ENCODE measurements at places on chromosomes 5 and 9. TPM values are rescaled to one million over a fixed set of nuclear protein-coding genes. Genes with fewer than 3 reads are reported as not detected.

ISL1 gene
- not detected for total RNA-seq

DBH gene
- not detected for total RNA-seq

ADAMTSL2 gene
- total RNA-seq = not detected

OR1J2 gene
- total RNA-seq = not detected

GRCh38 chr9:3136686-3137346 is 292.9 kb upstream of the PUM3 start:
- no peaks in the 10 kb centered on the region for H3K4me1 ChIP-seq
- H3K27me3 ChIP-seq = no peaks in the 10 kb centered on the region
- no peak overlapping the region for H3K4me3 ChIP-seq
- no peak for DNase-seq

CFAP90 gene
- total RNA-seq = not detected

DNA sequence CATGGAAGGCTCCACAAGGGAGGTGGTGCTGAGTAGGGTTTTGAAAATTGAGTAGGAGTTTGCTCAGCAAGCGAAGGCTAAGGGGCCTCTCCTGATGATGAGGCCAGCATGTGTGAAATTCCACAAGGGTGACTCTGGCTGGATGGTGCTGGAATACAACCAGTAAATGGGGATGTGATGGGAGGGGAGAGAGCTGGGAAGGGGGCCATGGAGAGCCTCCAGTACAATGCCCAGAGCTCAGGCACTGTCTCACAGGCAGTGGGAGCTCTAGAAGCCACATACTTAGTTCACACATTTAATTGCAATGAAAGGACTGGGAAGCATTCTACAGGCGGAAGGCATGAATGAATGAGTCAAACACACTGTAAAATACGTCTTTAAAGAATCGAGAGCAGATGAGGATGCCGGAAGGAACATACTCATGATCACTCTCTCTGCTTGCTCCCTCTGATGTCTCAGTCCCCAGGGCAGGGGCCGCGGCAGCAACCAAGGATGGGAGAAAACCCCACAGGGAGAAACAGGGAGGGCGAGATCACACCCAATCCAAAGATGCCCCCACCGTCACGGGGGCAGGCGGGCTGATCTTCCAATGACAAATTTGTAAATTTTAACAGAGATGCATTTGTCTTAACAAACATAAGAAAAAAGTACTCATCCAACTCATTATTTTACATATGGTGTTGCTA is 261.0 kb downstream of the NSG2 start:
- no peaks in the 10 kb centered on the region for H3K36me3 ChIP-seq
- no peak overlapping the region for H3K4me3 ChIP-seq
- H3K27ac ChIP-seq = no peak overlapping the region
- peaks cover 65% of the 10 kb centered on the region for H3K27me3 ChIP-seq
- no peak for DNase-seq
- peaks cover 5% of the 10 kb centered on the region for H3K4me1 ChIP-seq

ARHGAP26 gene
- 1.1 TPM for total RNA-seq

TAF7 gene
- total RNA-seq = 71.2 TPM

DNA sequence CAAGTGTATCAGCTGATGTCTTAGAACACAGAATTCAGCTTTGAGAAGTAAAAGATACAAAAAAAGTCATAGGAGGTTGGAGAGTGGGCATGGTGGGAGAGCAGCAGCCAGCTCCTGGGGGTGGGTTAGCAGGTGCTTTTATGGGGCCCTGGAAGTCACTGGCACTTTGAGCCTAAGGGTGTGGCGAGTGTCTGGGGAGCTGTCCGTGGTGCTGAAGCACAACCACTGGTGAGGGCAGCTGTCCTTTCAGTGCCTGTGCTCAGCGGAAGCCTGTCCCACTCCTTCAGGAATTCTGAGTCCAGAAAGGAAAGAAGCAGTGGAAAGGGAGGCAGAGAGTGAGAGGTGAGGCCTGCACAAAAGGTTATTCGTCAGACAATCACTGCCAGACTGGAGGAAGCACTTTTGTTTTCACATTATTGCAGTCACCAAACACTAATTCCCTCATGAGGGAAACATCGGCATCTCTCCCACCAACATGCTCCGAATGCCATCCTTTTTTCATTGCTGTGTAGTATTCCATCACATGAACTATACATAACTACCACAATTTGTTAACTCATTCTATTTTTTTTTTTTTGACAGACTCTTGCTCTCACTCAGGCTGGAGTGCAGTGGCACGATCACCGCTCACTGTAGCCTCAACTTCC is 59.4 kb upstream of the RAPGEF1 start:
- H3K27ac ChIP-seq = no peak overlapping the region
- H3K4me1 ChIP-seq = no peaks in the 10 kb centered on the region
- DNase-seq = peak; percentile 73
- no peaks in the 10 kb centered on the region for H3K36me3 ChIP-seq

LEAP2 gene
- total RNA-seq = 2.0 TPM

TMEM8B gene
- 2.2 TPM for total RNA-seq

- DNase-seq = no peak
- no peaks in the 10 kb centered on the region for H3K4me1 ChIP-seq
- no peaks in the 10 kb centered on the region for H3K27me3 ChIP-seq
- no peak overlapping the region for H3K27ac ChIP-seq
- H3K36me3 ChIP-seq = no peaks in the 10 kb centered on the region
- H3K4me3 ChIP-seq = no peak overlapping the region
These were observed 237.9 kb downstream of the SLF1 start for GRCh38 chr5:94856257-94856800.

BTNL9 gene
- total RNA-seq = 50.7 TPM

- H3K36me3 ChIP-seq = no peaks in the 10 kb centered on the region
- H3K4me3 ChIP-seq = no peak overlapping the region
- H3K27ac ChIP-seq = no peak overlapping the region
- H3K4me1 ChIP-seq = no peaks in the 10 kb centered on the region
These were observed 103.4 kb downstream of the GDNF start for GRCh38 chr5:37736397-37736796.

CDH12 gene
- total RNA-seq = 1.4 TPM

CCDC152 gene
- total RNA-seq = 5.1 TPM

- H3K36me3 ChIP-seq = peaks cover 87% of the 10 kb centered on the region
- no peak overlapping the region for H3K4me3 ChIP-seq
- peak overlapping the region; percentile 95 for H3K27ac ChIP-seq
- no peaks in the 10 kb centered on the region for H3K27me3 ChIP-seq
These were observed 177.0 kb downstream of the CDK5RAP2 start for GRCh38 chr9:120402741-120403542.

DNA sequence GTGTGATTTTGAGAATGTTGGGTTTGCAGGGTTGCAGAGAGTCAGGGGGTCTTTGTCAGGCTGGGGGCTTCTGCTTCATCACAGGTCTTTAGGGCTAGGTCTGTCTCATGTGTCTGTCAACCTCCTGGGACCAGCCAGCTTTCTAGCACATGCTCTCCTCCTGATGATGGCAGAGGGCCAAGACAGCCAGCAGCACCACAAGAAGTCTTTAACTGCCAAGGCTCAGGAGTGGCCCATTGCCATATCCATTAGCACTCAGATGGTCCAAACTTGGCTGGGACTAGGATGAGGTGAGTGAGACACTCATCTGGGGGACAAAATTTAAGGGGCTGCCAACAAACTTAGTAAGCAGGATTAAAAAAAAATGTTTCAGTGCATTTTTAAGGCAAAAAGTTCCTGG is 384.2 kb upstream of the CDH10 start:
- H3K4me1 ChIP-seq = no peaks in the 10 kb centered on the region
- no peak for DNase-seq
- no peaks in the 10 kb centered on the region for H3K27me3 ChIP-seq
- H3K27ac ChIP-seq = no peak overlapping the region
- H3K36me3 ChIP-seq = no peaks in the 10 kb centered on the region

DNA sequence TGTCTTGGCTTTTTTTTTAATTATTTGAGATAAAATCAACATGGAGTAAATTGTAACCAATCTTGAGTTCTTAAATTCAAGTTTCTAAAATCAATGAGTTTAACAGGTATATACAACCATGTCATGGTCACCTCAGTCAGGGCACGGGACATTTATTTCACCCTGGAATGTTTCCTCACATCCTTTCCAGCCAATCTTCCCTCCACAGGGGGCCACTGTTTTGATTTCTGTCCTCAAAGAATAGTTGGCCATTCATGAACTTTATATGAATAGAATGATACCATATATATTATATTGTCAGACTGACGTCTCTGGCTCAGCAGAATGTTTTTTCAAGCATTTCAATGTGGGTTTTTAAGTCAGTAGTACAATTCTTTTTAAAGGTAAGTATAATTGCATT is 806 bp downstream of the ZNF474 start:
- peaks cover 24% of the 10 kb centered on the region for H3K4me1 ChIP-seq
- no peak overlapping the region for H3K27ac ChIP-seq
- H3K4me3 ChIP-seq = no peak overlapping the region
- DNase-seq = no peak
- H3K27me3 ChIP-seq = no peaks in the 10 kb centered on the region

- no peak for DNase-seq
- no peak overlapping the region for H3K27ac ChIP-seq
- no peaks in the 10 kb centered on the region for H3K27me3 ChIP-seq
- H3K4me3 ChIP-seq = no peak overlapping the region
- peaks cover 8% of the 10 kb centered on the region for H3K36me3 ChIP-seq
These were observed 109.6 kb downstream of the ROR2 start for GRCh38 chr9:91840469-91840868.

IFNK gene
- total RNA-seq = not detected

DNA sequence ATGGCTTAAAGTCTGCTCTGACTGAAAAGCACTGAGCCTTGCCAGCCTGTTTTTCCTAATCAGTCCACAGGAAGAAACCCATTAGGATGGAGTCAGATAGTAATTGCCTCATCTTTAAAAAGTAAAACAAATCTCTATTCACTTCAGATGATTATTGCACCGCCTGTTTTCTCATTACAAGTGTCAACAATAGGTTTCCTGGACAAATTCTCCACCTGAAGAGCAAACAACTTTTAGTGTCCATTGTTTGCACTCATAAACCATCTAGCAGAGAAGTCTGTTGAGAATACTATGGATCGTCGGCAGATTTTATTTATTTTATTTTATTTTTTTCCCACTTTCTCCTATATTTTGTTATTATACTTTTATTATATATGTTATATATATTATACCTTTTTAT is 20.3 kb downstream of the C5orf63 start:
- H3K27ac ChIP-seq = no peak overlapping the region
- no peak overlapping the region for H3K4me3 ChIP-seq
- no peak for DNase-seq
- H3K36me3 ChIP-seq = no peaks in the 10 kb centered on the region
- H3K4me1 ChIP-seq = no peaks in the 10 kb centered on the region

GALNT12 gene
- 38.1 TPM for total RNA-seq

GRCh38 chr9:34715639-34716215 is 5.8 kb upstream of the CCL21 start:
- H3K27me3 ChIP-seq = no peaks in the 10 kb centered on the region
- no peak overlapping the region for H3K4me3 ChIP-seq
- H3K4me1 ChIP-seq = no peaks in the 10 kb centered on the region

DNA sequence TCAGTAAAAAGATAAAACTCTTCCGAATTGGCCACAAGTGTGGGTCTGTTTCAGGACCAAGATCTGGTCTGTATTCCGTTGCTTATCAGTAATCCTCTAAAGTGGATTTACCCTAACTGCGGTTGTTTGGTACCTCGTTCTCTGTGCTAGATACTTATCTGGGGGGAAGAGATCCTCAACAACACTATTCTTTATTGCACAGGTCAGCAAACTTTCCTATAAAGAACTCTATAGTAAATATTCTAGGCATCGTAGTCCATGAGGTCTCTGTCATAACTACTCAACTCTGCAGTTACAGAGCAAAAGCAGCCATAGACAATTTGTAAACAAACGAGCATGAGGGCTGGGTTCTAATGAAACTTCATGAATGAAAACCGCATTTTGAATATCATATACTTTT is 335.8 kb upstream of the KIF2A start:
- H3K36me3 ChIP-seq = no peaks in the 10 kb centered on the region
- no peak for DNase-seq
- no peak overlapping the region for H3K4me3 ChIP-seq
- H3K27me3 ChIP-seq = no peaks in the 10 kb centered on the region
- H3K27ac ChIP-seq = no peak overlapping the region

DNA sequence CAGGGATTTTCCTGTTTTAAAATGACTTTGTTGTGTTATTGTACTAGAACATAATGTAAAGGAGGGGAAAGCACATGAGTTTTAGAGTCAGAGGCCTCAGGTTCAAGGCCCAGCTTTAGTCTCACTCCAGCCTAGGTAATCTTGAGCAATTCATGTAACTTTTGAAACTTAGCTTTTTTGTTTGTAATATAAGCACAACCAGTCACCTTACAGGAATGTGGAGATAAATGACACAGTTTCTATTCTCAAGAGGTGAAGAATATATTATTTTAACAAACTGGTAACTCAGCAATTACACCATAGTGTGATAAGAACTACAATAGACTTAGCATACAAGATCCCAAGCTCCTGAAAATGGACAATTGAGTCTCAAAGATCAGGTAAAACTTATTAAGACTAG is 51.2 kb downstream of the ADAMTS19 start:
- H3K27me3 ChIP-seq = no peaks in the 10 kb centered on the region
- H3K4me3 ChIP-seq = no peak overlapping the region
- H3K4me1 ChIP-seq = no peaks in the 10 kb centered on the region
- no peak for DNase-seq
- H3K36me3 ChIP-seq = no peaks in the 10 kb centered on the region

GRCh38 chr5:43729846-43730478 is 127.0 kb downstream of the NNT start:
- no peaks in the 10 kb centered on the region for H3K4me1 ChIP-seq
- H3K27ac ChIP-seq = no peak overlapping the region
- H3K27me3 ChIP-seq = no peaks in the 10 kb centered on the region
- DNase-seq = no peak

GRCh38 chr5:132777209-132778069 is at the start of gene SEPTIN8:
TSS of gene SEPTIN8 (minus strand) at chr5:132777239. CDS start at chr5:132777137, 102 bp downstream.
- no peaks in the 10 kb centered on the region for H3K27me3 ChIP-seq
- peaks cover 22% of the 10 kb centered on the region for H3K36me3 ChIP-seq
- DNase-seq = peak; percentile 87
- H3K4me1 ChIP-seq = peaks cover 53% of the 10 kb centered on the region
- H3K27ac ChIP-seq = peak within 1 kb of the TSS; percentile 79
- peak within 1 kb of the TSS; percentile 58 for H3K4me3 ChIP-seq

- peak overlapping the region; percentile 99 for H3K27ac ChIP-seq
- H3K4me3 ChIP-seq = peak overlapping the region; percentile 83
- DNase-seq = peak; percentile 23
- no peaks in the 10 kb centered on the region for H3K27me3 ChIP-seq
These were observed 714 bp upstream of the CETN3 start for GRCh38 chr5:90410178-90410762.

DNA sequence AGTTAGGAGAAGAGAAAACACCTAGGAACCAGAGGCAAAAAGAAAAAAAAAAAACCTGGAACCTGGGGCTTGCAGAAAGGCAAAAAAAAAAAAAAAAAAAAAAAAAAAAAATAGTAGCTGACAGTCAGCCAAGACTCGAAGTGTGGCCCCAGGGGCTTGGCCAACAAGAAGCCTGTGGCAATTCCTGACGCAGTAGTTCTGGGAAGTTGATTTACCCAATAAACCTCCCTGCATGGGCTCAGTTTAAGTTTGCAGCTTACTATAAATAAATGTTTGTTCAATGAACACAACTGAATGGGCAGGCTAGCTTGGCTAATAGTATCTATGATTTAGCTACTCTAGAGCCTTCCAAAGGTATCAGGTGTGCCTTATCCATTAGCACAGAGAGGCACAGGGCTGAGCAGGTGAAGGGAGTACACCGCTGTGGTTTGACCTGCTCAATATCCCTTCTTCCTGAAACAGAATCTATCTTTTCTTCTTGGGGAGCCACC is 21.3 kb upstream of the GLRX start:
- no peak overlapping the region for H3K4me3 ChIP-seq
- no peaks in the 10 kb centered on the region for H3K36me3 ChIP-seq
- H3K27ac ChIP-seq = no peak overlapping the region
- H3K4me1 ChIP-seq = peaks cover 21% of the 10 kb centered on the region
- no peaks in the 10 kb centered on the region for H3K27me3 ChIP-seq

NTRK2 gene
- not detected for total RNA-seq
